ENCODE measurements at places on chromosomes 12 and 14.

DNA sequence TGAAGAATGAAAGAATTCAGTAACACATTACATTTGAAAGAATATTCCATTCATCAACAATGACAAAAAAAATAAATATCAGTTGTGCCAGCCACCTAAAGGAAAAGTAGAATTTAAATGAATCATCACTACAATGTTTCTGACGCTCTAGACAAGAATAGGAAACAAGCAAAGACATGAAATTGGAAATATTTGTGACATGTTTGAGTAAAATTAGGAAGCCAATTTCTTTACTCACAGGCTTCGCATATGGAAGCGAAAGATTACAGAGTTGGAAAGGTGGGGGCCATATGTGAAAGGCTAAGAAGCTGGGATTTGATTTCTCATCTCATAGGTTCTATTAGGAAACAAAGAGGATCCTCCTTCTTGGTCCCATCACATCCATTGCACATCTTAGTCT lies 279.0 kb downstream of the IPO8 start:
- no peak for DNase-seq

DNA sequence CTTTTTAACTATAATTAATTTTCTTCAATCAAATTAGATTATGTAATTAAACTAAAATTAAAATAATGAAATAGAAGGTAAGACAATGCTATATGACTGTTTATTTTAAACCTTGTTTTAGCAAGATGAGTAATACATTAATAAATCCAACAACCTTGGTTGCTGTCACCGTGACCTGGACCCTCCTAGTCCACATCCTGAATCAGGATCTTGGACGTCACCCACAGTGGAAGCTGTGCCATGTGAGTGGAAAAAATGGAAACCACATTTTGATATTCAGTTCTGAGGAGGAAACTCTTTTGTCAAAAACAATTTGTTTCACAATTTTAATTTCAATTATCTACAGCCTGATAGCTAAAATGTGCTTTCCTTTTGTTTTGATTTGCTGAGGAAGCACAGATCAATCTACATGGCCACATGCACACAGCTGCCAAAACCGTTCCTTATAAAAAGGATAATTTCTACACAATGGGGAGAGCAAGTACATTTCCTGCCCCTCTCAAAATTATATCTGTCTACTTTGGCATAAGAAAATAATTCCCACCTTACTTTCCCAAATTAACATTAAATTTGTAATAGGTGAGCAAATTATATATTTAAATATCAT lies 255.5 kb downstream of the RASSF9 start:
- no peak for DNase-seq

- DNase-seq = no peak
Observed at GRCh38 chr12:121233628-121234020, 23.7 kb downstream of the P2RX4 start.

DNA sequence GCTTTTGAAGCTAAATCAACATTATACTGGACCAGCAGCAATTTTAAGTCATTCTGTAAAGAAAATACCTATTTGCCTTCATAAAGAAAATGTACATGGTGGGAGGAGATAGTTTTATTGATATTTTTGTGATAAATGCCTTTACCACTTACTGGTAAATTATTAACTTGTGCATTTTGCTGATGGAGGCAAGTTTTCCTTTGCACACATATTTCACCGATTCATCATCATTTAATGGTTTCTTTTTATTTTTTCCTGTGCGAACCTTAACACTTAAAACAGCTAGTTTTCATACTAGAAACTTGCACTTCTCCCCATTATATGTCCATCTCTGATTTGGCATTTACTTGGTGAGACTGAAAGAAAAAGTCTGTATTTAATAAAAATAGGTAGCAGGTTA lies 239.3 kb downstream of the TRHDE start:
- no peak for DNase-seq

- no peak for DNase-seq
Observed at GRCh38 chr14:99968191-99968920, 96.9 kb upstream of the EVL start.

DNA sequence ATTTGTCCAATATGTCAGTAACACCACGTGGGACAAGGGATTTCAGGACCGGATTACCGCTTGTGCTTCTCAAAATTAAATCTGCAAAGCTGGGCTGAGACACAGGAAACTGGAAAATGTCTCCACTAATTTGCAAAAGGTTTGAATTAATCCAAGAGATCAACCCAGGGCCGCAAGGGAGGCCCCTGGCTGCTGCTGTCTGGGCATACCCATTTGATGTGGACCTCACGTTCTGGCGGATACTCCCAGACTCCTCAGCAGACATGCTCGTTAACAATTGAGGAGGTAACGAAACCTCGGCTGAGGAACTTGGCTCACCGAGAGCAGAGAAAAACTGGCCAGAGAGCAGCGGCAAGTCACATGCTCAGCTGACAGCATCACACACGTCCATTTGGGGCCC lies 180.6 kb downstream of the SLC15A4 start:
- no peak for DNase-seq

DNA sequence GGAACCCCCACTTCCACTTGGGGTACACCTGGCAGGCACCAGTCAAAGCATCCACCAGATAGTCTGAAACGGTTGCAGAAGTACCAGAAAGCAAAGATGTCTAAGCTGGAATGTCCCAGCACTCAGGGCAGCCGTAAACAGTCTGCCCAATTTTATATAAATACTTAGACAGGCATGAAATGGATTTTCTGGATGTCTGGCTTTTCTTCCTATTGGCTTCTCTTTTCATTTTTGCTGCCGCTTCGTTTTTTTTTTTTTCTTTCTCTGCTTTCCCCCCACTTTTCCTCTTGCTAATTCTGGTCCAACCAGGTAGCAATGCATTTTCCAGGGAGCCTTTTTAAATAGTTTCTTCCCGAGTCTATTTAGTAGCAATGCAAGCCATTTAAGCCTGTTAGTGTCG lies 167.7 kb downstream of the GCH1 start:
- no peak for DNase-seq

Measured in lung (tissue), 17 donors.